Activated naive CD8-positive, alpha-beta T cell treated with anti-CD3 and anti-CD28 coated beads for 36 hours (primary cell): ENCODE measurements at places on chromosomes 6 and 20. TPM values are rescaled to one million over a fixed set of nuclear protein-coding genes. Genes with fewer than 3 reads are reported as not detected.

HSPA1L gene
- total RNA-seq = 1.2 TPM

NOX3 gene
- not detected for total RNA-seq

DNA sequence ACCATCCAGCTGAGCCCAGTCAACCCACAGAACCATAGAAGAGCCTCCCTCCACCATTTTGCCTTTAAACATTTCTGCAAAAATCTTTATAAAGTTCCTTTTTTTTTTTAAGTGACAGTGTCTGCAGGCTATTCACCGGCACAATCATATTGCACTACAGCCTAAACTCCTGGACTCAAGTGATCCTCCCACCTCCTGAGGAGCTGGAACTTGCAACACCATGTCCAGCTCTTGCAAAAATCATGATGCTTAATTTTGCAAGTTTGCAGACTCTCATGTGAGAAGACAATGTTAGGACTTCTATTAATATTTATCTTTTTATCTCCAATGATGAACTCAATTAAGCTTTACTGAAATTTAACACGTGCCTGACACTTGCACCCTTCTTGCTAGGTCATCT lies 88.8 kb downstream of the INSM1 start:
- no peak for DNase-seq
- H3K27ac ChIP-seq = no peak overlapping the region
- H3K4me1 ChIP-seq = peaks cover 19% of the 10 kb centered on the region
- H3K4me3 ChIP-seq = no peak overlapping the region
- H3K36me3 ChIP-seq = peaks cover 23% of the 10 kb centered on the region

COL12A1 gene
- total RNA-seq = not detected

DNA sequence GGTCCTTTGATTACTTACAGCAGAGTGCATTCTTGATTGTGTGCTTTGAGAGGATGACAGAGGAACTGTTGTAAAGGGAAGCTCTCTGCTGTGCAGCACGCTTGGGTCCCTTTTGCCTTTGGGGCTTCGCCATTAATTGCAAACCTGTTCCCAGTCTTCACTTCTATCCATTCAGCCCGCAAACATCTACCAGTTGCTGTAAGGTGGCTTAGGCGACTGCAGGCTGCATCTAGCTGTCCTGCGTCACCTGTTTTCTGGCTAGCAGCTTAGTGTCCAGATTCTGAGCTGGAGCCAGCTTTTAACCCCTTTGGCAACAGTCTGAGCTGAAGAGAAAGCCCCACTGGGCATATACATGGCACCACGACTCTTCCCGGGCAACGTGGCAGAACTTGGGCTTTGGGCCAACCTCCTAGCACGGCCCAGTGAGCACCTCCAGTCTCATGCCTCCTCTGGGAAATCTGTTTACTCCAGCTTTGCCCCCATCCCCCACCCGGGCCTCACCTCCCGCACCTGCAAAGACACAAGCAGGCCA lies 2.5 kb upstream of the FASTKD5 start:
- H3K4me3 ChIP-seq = no peak overlapping the region
- no peak overlapping the region for H3K27ac ChIP-seq
- H3K27me3 ChIP-seq = no peaks in the 10 kb centered on the region
- peaks cover 6% of the 10 kb centered on the region for H3K36me3 ChIP-seq
- peaks cover 19% of the 10 kb centered on the region for H3K4me1 ChIP-seq
